Naive thymus-derived CD8-positive, alpha-beta T cell (primary cell): ENCODE measurements at places on chromosomes 3 and 15. TPM values are rescaled to one million over a fixed set of nuclear protein-coding genes. Genes with fewer than 3 reads are reported as not detected.

DNA sequence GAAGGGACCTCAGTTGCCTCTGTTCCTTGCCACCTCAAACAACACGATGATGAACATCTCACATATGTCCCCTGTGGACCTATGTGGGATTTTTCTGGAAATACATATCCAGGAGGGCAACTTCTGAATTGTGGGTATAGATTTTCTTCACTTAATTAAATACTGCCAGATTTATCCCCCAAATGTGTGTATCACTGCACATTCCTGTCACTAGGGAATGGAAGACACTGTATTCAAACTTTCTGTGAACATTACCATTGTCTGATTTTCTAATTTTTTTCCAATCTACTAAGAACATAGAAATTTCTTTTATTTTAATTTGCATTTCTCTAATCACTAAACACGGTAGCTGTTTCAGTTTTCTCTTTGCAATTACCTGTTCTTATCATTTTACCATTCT is 102.0 kb upstream of the MRPS22 start:
- H3K27me3 ChIP-seq: peaks cover 45% of the 10 kb centered on the region
- no peaks in the 10 kb centered on the region for H3K36me3 ChIP-seq
- no peak overlapping the region for H3K27ac ChIP-seq
- H3K4me1 ChIP-seq: no peaks in the 10 kb centered on the region
- H3K4me3 ChIP-seq: no peak overlapping the region

DNA sequence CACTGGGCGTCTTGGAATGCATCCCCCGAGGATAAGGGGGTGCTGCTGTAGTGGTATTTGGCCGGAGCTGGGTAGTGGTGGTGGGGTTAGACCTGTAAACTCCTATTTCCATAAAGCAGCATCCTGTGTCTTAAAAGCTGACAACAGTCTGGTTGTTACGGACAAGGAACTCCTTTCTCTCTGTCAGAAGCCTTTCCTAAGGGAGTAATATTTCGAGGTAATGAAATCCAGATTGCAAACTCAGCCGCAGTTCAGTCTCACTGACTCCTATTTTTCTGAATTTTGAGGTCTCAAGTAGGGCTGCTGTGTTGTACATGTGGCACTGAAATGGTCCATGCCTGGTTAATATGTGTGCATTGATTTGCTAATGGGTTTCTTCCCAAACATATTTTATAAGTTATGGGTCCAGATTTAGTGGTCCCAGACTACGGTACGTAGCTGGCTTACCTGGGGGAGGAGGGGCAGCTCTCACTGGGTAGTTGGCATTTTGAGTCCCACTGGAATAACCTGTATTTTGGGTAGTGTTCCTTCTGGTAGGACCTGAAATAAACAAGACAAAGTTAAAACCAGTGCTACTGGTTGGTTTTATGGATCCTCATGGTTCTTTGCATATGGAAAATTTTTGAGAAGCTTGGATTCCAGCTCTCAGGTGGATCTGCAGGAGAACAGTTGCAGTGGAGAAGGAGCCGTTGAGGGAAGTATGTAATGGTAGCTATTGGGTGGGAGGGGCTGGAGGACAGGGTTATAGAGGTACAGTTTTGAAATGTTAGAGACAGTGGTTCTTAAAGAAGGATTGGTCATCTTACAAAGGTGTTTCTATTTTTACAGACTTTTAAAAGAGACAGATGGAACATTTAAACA is 48.6 kb upstream of the LDHAL6B start:
- no peak for DNase-seq
- no peaks in the 10 kb centered on the region for H3K4me1 ChIP-seq
- no peak overlapping the region for H3K4me3 ChIP-seq
- no peaks in the 10 kb centered on the region for H3K36me3 ChIP-seq

GRCh38 chr3:190038050-190038933 is 82.4 kb downstream of the P3H2 start:
- H3K4me3 ChIP-seq: no peak overlapping the region
- H3K27ac ChIP-seq: no peak overlapping the region
- H3K36me3 ChIP-seq: no peaks in the 10 kb centered on the region

DNA sequence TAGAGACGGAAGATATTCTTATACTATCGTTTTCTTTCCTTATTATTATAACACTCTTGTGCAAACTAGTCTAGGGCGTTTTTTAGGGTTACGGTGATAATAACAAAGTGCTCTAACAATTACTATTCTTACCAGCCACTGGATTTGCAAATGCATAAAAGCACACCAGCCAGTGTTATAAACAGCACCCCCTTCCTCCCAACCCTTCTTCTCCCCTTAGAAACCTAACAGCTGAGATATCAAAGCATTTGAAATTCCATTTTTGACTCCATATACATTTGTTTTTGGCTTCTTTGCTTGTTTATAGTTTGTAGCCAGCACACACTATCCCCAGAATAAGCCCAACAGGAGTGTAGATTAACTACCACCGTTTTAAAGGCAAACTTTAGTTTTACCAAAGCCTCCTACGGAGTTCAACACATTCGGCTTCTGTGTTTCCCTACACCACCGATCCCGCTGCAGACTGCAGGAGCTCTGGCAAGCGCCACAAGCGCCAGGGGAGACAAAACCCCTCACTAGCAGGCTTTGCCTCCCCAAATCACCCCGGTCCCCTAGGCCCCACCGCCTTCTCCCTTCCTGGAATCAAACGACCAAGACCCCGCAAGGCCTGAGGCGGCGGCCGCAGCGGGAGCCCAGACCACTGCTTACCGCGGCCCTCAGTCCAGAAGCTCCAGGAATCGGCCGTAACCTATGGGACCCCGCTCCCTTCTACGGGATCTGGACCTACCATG is 461 bp downstream of the COPB2 start:
- H3K27ac ChIP-seq: peak overlapping the region; percentile 99
- H3K27me3 ChIP-seq: no peaks in the 10 kb centered on the region
- peak overlapping the region; percentile 98 for H3K4me3 ChIP-seq

DNA sequence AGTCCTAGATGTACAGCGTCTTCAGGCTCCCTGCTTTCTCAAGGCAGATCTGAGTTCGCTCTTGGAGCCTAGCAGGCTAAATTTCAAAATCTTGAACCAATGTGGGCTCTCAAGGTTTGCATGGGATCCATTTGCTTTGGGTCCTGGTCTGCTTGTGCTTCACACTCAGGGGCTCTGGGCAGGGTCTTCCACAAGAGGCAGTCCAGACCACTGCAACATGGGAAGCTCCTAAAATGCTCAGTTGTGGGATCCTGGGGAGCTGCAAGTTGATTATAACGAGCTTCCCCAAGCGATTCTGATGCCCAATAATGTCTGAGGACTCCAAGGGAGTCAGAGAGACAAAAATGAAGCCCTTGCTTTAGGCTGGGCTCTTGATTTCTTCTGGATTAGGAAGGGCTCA is 6.7 kb downstream of the NUTM1 start:
- H3K4me3 ChIP-seq: no peak overlapping the region
- H3K27me3 ChIP-seq: no peaks in the 10 kb centered on the region
- H3K27ac ChIP-seq: peak overlapping the region; percentile 38
- no peaks in the 10 kb centered on the region for H3K4me1 ChIP-seq
- DNase-seq: no peak
- H3K36me3 ChIP-seq: no peaks in the 10 kb centered on the region

DNA sequence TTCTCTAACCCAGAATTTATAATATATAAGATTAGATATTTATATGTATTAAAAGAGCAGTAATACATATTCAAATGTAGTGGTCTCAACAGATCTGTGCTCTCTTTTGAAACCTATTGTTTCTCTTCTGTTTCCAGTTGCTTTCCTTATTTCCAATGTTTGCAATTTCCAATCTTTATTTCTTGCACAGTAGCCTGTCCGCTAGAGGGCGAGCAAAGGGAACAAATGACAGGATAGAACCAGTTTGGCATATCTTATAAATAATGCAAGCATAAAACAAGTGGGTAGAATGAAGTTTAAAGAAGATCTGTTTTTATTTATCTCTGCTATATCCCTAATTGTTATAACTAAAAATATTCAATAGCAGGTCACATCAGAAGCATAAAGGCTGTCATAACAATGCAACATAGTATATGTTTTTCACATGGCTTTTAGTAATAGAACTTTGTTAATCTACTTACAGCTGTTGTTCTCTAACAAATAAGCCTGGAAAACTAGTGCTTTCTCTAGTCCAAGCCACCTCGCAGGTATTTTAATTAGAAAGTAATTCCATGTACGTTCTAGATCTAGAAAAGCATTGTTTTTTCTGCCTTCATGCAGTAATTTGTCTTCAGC is 15.1 kb upstream of the TCAIM start:
- DNase-seq: peak; percentile 37
- H3K36me3 ChIP-seq: no peaks in the 10 kb centered on the region
- H3K4me1 ChIP-seq: no peaks in the 10 kb centered on the region
- no peak overlapping the region for H3K4me3 ChIP-seq

DNA sequence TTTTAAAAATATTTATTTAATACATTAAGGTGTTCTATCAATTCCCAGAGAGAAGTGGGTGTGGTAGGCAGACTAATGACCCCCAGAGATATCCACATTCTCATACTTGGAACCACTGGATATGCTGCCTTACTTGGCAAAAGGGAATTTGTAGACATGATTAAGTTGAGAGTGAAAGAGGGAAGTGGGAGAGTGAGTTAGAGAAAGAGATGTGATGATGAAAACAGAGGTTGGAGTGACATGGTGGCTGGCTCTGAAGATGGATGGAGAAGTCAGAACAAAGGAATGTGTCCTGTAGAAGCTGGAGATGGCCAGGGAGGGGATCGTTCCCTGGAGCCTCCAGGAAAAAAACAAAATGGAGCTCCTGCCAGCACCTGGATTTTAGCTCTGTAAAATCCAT is 32.0 kb downstream of the TNFAIP8L3 start:
- H3K4me1 ChIP-seq: no peaks in the 10 kb centered on the region
- peaks cover 1% of the 10 kb centered on the region for H3K27me3 ChIP-seq
- H3K4me3 ChIP-seq: no peak overlapping the region

DNA sequence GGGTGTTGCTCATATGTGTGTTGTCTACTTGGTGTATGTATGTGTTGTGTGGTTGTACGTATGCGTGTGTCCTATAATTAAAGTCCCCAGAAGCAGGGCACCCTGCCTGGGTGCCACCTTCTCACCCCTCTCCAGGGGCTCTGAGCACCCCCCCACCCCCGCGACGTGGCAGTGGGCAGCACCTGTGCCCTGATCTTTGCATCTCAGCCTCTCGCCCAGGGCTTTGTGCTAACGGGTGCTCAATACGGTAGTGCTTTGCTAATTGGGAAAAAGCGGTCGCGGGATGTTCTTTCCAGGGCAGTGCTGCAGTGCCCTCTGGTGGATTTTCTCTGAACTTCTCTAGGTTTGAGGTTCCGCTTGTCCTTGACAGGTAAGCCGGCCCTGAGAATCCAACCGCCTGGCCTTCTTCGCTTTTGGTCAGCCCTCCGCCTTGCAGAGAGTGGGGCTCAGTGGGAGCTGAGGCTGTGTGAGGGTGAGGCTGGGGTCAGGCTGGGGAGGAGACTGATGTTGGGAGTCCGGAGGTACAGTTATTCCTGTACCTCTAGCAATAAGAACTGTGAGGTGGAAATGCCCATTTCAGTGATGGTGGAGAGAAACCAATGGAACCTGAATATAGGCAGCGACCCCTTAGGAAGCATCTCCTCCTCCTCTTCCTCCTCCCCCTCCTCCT is 17.6 kb upstream of the EPHB3 start:
- peaks cover 3% of the 10 kb centered on the region for H3K36me3 ChIP-seq
- H3K27ac ChIP-seq: no peak overlapping the region
- H3K27me3 ChIP-seq: peaks cover 38% of the 10 kb centered on the region
- peaks cover 17% of the 10 kb centered on the region for H3K4me1 ChIP-seq

GRCh38 chr3:188925376-188925775 is 246.4 kb upstream of the TPRG1 start:
- no peak for DNase-seq
- H3K27ac ChIP-seq: no peak overlapping the region
- no peak overlapping the region for H3K4me3 ChIP-seq
- H3K4me1 ChIP-seq: peaks cover 2% of the 10 kb centered on the region

DNA sequence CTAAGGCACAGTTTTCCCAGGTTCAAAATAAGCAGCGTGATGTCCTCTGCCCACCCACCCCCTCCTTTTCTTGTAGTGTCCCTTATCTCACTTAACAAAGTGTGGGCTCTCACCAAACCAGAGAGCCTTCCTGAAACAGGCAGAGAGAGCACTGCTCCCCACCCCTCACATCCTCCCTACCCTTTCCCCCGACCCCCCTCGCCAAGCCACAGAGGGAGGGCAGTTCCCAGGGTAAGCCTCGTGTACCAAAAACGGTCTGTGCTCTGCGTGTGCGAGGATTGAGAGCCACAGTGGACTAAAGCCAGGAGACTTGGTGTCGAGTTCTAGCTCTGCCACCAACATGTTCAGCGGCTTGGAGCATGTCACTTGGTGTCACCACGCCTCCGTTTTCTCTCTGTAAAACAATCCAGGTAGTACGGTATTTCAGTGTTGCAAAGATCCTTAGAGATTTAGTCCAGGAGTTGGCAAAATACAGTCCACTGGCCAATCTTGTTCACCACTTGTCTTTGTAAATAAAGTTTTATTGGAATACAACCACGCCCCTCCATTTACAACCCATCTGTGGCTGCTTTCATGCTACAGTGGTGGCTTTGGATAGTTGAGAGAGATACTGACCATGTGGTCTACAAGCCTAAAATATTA is 249.9 kb downstream of the OPA1 start:
- no peaks in the 10 kb centered on the region for H3K36me3 ChIP-seq
- no peak for DNase-seq
- no peak overlapping the region for H3K27ac ChIP-seq

- no peak for DNase-seq
- H3K4me1 ChIP-seq: peaks cover 6% of the 10 kb centered on the region
- H3K4me3 ChIP-seq: no peak overlapping the region
- H3K36me3 ChIP-seq: no peaks in the 10 kb centered on the region
- H3K27ac ChIP-seq: no peak overlapping the region
Observed at GRCh38 chr3:47004369-47005211, 25.1 kb downstream of the NBEAL2 start.

DNA sequence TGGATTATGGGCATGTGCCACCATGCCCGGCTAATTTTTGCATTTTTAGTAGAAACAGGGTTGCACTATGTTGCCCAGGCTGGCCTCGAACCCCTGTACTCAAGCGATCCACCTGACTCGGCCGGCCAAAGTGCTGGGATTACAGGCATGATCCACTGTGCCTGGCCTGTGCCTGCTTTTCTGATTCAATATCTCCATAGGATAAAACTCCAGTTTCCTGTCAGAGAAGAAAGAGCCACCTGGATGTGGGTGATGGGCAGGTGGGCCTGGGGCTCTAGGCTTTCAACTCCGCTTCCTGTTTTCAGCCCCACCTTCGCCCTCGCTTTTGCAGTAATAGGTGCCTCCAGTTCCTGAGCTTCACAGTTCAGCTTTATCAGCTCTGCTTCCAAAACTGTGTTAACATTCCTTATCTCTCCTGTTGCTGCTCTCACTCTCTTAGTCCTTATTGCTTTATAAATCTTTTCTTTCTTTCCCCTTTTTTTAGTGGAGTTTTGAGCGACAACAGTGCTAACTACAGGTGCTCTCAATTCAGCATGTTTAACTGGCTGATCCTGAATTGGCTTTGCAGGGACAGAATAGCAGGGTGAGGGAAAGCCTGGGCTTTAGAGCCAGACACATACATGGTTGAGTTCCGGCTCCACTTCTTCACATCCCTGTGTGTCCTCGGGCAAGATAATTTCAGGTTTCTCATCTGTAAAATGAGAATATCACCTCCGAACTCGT is 21.1 kb upstream of the PDE8A start:
- no peak overlapping the region for H3K27ac ChIP-seq
- peaks cover 20% of the 10 kb centered on the region for H3K27me3 ChIP-seq
- H3K36me3 ChIP-seq: no peaks in the 10 kb centered on the region
- H3K4me1 ChIP-seq: peaks cover 9% of the 10 kb centered on the region

LSAMP gene
- not detected for total RNA-seq

TGM4 gene
- not detected for total RNA-seq

GOLGA6A gene
- total RNA-seq: 0.39 TPM

RAB27A gene
- total RNA-seq: 26.2 TPM
